ENCODE measurements at places on chromosomes 6 and 20.

DNA sequence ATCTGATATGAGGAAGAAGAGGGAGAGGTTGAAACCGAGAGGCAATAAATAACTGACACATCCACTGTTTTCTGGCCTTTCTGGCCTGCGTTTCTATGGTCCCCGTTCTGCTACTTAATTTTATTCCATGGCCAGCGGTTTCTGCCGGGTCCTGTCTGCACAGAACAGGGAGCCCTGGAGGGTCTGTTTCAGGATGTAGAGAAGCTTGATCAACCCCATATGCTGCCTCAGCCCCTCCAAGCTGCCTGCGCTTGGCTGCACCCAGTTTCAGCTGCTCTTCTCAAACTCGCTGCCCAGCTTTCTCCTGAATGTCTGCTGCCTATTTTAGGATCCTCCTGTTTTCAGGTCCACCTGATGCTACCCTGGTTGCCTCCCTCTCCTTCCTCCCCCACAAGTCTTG is 18.5 kb upstream of the PACSIN1 start:
- no peak for DNase-seq

- DNase-seq: no peak
These were observed 19.4 kb downstream of the COL11A2 start for GRCh38 chr6:33172688-33173534.

DNA sequence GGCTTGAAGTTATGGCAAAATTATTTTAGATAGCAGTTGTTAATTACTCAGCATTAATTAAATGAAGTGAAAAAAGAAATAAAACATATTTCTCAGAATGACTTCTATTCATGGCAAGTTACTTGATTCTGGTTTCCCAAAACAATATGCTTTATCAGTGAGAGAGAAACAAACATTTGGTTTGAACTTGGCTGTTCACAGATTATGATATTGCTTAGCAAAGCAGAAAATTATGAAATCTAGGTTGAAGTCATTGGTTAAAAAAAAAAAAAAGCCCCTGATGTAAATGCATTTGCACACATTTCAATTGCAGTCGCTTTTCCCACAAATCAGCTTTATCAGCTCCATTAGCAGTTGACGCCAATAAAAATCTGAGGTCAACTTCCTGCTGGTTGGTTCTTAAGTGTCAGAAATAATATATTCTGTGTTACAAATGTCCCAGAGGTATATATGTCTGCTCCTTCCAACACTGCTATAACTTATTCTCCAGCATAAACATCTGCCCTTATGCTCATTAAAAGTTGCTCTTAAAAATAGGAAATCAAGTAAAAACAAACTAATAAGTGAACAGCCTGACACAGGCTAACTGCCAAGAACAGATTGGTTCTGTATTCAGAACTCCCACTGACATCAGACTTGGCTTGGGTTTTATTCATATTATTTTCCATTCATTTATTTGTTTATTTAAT is 275.4 kb downstream of the PHF3 start:
- DNase-seq: no peak

GRCh38 chr20:58991715-58992114 is 10.7 kb downstream of the NELFCD start:
- no peak for DNase-seq

DNA sequence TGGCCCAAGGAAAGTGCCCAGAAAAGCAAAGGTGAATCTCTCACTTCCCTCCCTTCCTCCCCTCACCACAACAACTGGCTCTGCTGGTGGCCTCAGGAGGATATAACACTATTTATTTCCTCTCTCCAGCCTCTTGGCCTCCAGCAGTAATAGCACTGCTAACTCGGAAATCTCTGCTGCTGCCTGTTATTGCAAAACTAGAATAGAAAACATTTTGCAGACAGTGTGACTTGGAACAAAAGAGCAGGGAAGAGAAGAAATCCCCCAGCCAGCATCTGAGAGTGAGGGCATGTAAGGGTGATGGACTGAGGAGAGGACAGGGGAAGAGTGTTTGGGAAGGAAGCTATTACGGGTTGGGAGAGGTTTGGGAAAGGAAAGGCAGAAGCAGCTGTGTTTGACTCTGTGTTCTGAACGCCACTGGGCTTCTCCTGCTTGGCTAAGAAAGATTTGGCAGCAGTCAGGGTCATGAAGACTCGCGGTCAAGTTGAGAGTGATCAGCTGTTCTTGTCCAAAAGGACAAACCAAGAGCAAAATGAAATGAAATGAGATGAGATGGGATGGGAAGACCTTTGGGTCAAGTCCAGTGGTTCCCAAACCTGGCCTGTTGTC is 81.0 kb upstream of the SNX9 start:
- no peak for DNase-seq

- DNase-seq: no peak
These were observed 7.3 kb downstream of the ZKSCAN3 start for GRCh38 chr6:28357036-28357435.

DNA sequence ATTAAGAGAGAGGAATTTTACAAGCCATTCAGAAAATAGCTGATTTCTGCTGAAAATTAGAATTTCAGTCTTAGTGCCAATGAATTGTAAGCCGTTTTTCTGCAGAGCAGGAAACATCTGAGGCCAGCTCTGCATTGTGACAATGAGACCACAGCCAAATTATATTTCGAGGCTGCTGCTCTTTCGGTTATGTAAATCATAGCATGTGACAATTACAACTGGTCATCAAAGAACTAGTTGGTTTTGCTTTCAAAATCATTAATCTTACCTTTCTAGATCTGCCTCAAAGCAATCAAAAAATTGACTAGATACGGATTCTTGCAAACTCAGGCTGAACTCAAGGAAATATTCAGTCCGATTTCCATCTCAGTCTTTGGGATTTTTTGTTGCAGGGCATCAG is 33.4 kb upstream of the INSM1 start:
- DNase-seq: no peak

GRCh38 chr6:161035981-161036263 is 44.4 kb downstream of the MAP3K4 start:
- no peak for DNase-seq

- no peak for DNase-seq
These were observed 1.3 kb downstream of the SLCO4A1 start for GRCh38 chr20:62643521-62644043.

DNA sequence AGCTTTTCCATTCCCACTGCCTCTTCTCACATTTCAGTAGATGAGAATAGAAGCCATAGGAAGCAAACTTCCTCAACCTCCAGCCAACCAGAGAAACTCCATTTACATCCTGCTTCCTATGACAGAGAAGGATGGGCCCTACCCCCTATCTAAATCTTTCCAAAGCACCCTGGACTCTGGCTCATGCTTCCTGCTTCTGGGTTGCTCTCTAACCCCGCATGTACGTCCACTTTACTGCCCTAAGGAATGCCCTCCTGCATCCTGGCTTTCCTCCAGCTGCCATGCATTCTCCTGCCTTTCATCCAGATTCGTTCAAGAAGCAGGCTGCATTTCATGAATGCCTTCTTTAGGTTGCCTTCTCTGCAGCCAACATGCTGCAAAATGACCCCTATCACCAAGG is 91.9 kb downstream of the FAM217A start:
- DNase-seq: peak; percentile 47

- DNase-seq: peak; percentile 36
These were observed 22.3 kb upstream of the SAYSD1 start for GRCh38 chr6:39137245-39137644.

DNA sequence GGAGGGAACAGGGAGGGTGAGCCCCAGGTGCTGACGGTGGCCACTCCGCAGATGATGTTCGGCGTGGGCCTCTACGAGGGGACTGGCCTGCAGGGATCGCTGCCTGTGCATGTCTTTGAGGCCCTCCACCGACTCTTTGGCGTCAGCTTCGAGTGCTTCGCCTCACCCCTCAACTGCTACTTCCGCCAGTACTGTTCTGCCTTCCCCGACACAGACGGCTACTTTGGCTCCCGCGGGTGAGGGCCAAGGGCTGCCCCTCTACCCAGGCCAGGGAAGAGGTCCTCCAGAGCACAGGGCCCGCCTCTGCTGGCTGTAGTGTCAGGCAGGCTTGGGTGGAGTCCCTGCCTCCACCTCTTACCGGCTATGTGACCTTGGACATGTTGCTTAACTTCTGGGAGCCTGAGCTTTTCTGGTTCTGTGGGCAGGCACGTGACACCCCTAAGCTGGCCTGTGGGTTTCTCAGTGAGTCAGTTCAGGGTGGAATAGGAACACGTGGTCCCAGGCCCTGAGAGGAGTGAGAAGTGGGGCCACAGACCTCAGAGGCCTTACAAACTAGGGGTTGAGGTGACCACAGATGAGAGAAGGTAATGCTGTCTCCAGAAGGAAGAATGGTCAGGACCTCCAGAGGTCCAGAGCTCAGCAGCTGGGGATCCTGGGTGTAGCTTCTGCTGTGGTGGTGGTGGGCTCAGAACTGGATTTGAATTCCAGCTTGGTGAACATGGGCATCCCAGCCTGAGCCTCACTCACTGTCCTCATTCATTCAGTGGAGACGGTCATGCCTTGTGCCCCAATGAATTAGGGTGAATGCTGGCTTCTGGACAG is 11.9 kb downstream of the PCIF1 start:
- no peak for DNase-seq

GRCh38 chr20:36779656-36780025 is 6.1 kb upstream of the DSN1 start:
- no peak for DNase-seq

DNA sequence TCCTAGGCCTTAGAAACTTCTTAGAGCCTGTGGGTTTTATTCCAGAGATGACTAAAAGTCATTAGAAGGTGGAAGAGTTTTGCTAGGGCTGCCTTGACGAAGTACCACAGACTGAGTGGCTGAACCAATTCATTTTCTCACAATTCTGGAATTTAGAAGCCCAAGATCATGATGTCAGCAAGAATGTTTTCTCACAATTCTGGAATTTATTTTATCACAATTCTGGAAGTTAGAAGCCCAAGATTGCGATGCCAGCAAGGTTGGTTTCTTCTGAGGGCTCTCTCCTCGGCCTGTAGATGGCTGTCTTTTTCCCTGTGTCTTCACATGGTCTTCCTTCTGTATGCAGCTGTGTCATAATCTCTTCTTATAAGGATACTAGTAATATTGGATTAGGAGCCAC is 672.9 kb upstream of the MARCKS start:
- DNase-seq: peak; percentile 98

- DNase-seq: peak; percentile 95
These were observed 336.8 kb downstream of the RFPL4B start for GRCh38 chr6:112683926-112684325.

DNA sequence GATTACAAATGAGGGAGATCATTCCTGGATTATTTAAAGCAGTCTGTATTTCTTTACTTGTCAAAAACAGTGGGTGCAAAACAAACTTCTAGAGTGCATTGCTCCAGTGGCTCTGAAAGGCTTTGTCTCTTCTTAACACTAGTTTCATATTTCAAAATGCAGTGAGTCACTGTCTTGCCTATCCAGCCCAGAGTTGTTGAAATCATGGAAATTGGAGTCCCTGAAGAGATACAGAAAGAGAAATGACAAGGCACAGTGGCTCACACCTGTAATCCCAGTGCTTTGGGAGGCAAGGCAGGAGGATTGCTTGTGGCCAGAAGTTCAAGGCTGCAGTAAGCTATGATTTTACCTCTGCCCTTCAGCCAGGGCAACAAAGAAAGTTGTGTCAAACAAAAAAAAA is 11.3 kb downstream of the SLC2A12 start:
- peak; percentile 37 for DNase-seq

DNA sequence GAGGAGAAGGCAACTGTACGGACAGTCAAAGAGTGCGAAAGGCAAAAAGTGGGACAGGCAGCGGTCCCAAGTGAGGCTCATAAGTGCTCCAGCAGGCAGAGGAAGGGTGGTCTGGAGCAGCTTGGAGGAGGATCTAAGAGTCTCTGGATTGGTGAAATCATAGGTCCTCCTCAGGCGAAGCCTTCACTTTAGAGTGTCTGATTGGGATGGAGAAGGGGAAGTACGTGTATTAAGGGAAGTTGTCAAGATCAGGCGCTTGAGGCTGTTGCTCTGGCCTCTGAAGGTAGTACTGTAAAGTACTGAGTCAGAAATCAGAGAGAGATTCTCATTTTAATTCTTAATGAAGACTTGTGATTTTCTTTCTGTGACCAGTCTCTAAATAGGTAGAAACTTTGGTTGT is 185.6 kb downstream of the KIF16B start:
- DNase-seq: no peak

DNA sequence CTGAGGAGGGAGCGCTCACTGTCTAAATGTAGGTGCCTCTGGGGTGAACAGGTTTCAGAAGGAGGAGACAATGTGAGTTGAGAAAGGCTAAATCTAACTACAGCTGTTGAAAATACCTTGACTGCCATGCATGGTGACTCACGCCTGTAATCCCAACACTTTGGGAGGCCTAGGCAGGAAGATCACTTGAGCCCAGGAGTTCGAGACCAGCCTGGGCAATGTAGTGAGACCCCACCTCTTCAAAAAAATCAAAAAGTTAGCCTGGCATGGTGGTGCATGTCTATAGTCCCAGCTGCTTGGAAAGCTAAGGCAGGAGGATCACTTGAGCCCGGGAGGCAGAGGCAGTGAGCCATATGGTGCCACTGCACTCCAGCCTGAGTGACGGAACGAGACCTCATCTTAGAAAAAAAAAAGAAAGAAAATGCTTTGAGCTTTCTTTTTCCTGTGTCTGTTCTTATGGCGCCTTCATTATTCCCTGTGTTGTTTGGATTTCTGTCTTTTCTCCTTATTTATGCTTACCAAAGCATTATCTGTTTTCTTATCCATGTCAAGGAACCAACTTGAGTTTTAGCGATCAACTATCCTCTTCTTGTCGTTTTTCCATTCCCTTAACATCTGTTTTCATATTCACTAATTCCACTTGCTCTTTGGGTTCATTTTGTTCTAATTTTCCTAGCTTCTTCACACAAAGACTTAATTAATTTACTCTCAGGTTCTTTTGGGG is 8.5 kb downstream of the SLC2A10 start:
- DNase-seq: no peak

DNA sequence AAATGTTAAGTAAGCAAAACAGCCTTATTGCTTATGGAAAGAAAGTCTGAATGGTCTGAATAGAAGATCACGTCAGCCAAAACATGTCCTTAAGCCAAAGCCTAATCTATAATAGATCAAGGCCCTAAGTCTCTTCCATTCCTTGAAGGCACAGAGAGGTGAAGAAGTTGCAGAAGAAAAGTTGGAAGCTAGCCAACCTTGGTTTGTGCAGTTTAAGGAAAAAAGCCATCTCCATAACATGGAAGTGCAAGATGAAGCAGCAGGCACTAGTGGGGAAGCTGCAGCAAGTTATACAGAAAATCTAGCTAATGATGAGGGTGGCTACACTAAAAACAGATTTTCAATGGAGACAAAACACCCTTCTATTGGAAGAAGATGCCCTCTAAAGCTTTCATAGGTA is 29.1 kb downstream of the LRRN4 start:
- DNase-seq: no peak

DNA sequence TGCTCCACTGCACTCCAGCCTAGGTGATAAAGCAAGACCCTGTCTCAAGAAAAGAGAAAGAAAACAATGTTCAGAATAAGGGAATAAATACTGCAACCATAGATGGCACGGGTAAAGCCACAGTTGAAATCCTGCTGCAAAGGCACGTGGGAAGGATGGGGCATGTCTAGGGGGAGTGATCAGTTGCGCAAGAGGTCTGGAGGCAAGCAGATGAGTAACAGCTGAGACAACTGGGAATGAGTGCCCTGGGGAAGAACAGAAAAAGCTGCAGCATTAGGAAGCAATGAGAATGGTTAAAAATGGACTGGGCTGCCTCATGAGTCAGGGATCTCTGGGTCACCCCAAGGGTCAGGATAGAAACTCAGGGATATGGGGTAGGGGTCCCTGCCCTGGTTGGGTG is 96.3 kb downstream of the GMPR start:
- DNase-seq: peak; percentile 92

Measured in fibroblast of skin of right biceps (primary cell).